ENCODE measurements at places on chromosomes 6 and 20.

DNA sequence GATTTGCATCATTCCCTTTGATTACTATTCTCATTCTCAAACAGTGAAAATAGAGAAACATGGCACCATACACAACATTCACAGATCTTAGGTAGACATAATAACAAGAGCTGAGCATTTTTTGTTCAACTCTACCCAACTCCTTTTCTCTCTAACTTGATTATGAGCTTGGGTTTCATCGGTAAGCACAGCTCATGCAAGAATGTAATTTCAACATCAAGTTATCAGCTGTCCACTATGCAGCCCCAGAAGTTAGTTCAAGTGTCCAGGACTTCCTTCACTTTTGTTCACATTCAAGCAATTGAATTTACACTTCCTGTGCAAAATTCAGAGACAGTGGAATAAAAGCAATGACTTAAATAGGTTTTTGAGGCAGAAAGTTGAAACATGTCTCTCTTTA is 297.7 kb upstream of the SASH1 start:
- no peak for DNase-seq

GRCh38 chr6:36145495-36145894 is 15.2 kb downstream of the MAPK13 start:
- no peak for DNase-seq

GRCh38 chr6:36195471-36196112 is 952 bp upstream of the BRPF3 start:
- DNase-seq: no peak

DNA sequence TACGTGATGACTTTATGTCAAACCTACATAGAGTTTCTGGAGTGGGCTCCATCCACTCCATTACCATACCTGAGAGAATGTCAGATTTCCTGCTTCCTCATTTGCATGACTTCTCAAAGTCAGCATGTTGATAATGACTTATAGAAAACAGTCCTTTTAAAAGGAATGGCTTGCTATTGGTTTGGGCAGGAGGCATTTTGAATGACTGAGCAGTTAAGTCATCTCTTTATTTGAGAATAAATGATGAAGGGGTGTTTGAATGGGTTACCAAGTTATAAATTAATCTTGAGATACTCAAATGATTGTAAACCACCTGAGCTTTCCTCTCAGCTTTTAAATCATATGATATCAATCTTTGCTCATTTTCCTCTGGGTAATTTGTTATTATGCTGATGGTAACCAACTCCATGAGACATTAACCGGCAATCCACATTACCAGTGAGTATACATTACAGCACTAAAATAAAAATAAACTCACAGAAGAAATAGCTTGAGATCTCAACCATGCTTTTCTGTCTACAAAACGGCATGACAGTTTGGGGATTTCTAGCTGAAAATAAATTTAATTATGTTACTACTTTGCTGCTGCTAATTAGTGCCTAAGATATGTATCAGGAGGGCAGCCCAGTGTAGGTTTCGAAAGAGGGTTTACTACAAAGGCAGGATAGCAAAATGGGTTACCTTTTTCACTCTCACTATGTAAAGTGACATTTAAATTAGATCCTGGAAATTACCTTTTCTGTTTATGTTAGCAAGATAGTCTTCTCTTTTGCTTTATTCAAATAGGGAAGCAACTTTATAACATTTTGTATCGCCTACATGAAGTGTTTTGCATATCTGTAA is 78.8 kb downstream of the RPS12 start:
- DNase-seq: no peak

DNA sequence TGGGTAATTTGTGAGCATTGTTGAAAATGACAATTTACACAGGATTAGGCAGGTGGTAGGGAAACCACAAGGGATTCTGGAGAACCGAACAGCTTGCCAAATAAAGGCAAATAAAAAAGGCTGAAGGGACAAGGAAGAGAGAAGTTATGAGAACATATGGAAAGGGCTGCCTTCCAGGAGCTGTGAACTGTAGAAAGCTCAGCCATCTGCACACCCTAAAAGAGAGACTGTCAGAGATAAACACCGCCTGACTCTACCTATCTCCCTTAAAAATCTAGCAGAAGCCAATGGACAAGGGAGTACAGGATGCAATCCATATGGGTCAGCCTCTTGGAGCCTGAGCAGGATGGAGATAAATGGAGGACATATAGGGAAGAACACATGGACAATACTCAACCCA is 12.7 kb upstream of the SLC17A1 start:
- DNase-seq: no peak

GRCh38 chr20:44598423-44599305 is 16.3 kb downstream of the PKIG start:
- DNase-seq: no peak

DNA sequence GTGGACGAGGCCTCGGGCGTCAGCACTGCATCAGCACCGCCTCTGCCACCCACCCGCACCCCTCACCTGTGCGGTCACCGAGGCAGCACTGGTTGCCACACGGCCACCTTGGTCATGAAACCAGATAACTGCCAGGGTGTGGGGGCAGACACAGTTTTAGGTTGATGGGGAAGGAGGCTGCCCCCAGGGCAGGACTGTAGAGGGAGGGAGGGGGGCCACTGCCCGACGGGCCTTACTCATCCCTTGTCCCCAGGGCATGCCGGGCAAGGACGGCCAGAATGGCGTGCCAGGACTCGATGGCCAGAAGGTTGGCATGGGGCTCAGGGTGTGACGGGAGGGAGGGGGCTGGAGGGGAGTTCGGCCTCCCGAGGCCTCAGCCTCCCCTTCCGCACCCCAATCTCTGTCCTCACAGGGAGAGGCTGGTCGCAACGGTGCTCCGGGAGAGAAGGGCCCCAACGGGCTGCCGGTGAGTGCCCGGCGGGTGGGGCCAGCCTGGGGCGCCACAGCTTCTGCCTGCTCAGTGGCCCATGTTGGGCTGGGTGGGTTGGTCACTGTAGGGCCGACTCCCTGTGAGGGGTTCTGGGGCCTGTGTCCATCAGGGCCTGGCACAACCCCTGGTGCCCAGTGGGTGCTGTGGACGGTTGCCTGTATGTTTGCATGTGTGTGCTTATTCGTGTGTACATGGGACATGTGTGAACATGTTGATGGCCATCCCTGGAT is 11.8 kb downstream of the COL9A3 start:
- DNase-seq: no peak

DNA sequence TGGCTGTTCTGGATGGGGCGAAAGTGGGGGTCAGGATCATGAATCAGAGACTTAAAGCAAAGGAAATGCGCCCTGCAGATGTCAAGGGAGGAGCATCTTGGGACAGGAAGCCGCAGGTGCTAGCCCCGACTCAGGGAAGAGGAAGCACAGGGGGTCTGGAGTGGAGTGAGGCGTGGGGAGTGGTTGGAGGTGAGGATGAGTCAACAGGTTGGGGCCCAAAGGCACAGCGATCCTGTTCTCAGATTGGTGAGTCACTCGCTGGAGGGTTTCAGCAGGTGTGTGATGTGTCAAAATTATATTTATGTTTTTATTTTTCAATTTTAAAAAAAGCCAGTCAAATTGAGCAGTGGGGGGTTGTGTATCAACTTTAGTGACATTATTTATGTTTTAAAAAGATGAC is 19.0 kb downstream of the PACSIN1 start:
- peak; percentile 73 for DNase-seq

DNA sequence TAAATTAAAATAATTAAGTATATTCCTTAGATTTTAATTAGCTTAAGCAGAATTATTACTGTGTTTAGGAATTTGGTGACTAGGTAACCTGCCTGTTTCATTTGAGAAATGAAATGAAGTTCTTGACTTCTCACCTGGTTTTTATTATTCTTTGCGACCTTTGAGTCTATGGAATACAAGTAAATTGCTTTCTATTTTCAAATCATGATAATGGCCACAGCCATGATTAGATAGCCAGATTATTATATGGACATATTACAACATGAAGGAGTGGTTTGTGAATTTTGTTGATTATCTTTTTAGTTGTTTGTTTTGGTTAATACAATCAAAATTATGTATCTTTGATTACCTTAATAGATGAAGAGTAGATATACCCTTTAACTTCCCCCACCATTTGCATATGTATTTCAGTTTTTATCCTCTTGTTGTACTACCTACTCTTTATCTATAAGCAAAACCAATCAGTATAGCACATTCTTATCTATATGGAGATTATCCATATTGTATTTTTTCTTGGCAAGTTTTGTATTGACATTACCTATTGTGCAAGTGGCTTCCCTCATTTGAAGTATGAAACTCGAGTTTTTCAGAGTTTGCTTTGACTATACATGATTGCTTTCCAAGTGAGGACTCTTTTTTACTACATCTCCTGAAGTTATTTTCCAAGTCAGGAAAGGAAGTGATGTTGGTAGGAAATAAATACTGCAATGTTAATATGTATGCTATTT is 47.9 kb downstream of the CD2AP start:
- no peak for DNase-seq

DNA sequence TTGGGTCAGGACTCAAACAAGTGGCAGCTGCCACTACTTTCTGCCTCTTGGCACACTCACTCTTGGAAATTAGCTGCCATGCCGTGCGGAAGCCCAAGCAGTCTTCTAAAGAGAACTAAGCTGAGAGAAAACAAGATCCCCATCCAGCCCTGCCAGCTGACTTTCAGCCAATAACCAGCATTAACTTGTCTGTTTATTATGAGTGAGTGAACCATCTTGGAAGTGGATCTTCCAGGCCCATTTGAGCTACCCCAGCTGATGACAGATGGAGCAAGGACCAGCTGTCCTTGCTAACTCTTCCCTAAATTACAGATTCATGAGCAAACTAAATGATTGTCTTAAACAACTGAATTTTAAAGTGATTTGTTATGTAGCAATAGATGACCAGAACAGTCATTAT is 73.9 kb upstream of the RBM24 start:
- no peak for DNase-seq

GRCh38 chr6:36312854-36313648 is 23.6 kb downstream of the BNIP5 start:
- no peak for DNase-seq

DNA sequence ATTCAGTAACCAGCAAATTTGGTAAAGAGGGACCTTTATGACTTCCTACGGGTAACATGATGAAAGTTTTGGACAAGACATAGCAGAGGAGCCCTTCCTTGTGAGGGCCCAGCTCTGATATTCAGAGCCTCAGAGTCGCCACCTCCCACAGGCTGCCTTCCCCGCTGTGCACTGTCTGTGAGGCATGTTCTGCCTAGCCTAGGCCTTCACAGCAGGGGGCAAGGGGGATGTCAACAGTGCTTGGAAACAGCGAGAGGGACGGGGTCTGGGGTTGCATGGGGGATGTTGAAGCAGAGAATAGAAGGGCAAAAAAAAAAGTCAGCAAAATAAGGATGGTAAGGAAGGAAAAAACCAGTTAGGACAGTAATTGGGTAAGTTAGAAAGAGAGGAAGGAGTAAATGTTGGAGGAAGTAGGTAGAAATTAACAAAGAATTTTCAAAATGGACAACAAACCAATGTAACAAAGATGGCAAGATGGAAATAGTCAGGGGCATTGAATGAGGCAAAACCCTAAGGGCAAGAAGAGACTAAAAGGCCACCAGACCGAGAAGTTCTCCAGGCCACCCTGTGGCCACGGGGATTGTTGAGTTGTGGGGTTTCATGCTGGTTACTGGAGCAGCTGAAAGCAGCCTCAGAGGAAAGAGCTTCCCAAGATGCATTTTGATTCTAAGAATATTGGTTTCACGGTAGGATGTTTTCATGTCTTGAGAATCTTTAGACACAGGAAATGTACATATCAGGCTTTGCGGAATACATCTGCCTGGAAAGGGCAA is 139.8 kb downstream of the LY86 start:
- no peak for DNase-seq

GRCh38 chr6:128882991-128883611 is at the start of gene LAMA2:
Gene LAMA2, plus strand, starts transcription at chr6:128883138. Its CDS starts 108 bp downstream, at chr6:128883246.
- no peak for DNase-seq

- DNase-seq: no peak
Observed at GRCh38 chr6:165487347-165487746, 175.7 kb downstream of the PDE10A start.

- peak; percentile 74 for DNase-seq
Observed at GRCh38 chr6:14542670-14543366, 425.2 kb downstream of the CD83 start.

GRCh38 chr6:11613336-11613735 is 75.8 kb downstream of the TMEM170B start:
- DNase-seq: no peak
